ENCODE measurements at places on chromosomes 13 and 19.

- no peak for DNase-seq
Observed at GRCh38 chr19:1577090-1577928, 9.2 kb upstream of the MEX3D start.

GRCh38 chr19:4232614-4233281 lies 3.4 kb downstream of the EBI3 start:
- no peak for DNase-seq

DNA sequence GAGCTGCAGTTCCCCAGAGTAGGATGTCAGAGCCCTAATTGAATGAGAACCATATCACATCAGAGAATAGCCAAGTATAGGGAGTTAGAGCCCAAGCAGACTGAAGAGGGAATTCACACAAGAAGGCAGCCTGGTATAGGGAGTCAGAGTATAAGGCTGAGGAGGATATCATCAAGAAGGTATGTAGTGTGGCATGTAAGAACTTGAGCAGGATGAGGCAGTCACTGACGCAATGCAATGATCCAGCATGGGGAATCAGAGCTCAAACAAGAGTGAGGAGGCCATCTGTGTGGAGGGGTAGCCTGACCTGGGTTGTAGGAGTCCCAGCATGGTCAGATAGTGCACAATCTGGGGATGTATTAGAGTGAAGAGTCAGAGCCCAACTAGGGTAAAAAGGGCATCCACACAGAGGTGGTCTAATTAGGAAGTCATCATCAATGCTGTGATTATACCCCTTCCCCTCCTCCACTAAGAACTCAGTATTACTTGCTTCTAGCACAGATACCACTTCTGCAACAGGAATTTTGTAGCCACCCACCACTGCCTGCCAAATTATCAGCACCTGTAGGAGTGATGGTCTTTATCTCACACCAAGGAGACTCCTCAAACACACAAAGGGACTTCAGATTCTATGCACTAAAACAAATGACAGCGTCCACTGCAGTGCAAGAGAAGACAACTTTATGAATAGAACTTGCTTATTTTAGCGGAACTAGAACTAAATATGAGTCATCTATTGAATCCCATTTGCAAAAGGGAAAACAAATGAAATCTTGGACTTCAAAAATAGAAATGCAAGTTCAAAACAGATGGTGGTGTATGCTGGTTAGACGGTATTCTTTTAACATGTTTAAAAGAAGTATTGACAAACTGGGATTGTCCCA lies 107.2 kb downstream of the FNDC3A start:
- DNase-seq, result no peak

- no peak for DNase-seq
Observed at GRCh38 chr19:44673510-44673909, 2.2 kb downstream of the CEACAM19 start.

- no peak for DNase-seq
Observed at GRCh38 chr19:46069806-46070341, 29.1 kb upstream of the IGFL4 start.

DNA sequence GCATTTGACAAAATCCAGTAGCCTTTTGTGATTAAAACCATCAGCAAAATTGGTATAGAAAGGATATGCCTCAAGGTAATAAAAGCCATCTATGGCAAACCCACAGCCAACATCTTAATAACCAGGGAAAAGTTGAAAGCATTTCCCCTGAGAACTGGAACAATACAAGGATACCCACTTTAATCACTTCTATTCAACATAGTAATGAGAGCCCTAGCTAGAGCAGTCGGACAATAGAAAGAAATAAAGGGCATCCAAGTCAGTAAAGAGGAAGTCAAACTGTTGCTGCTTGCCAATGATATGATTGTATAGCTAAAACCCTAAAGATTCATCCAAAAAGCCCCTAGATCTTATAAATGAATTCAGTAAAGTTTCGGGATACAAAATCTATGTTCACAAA lies 1510.3 kb downstream of the PCDH9 start:
- DNase-seq, result no peak

DNA sequence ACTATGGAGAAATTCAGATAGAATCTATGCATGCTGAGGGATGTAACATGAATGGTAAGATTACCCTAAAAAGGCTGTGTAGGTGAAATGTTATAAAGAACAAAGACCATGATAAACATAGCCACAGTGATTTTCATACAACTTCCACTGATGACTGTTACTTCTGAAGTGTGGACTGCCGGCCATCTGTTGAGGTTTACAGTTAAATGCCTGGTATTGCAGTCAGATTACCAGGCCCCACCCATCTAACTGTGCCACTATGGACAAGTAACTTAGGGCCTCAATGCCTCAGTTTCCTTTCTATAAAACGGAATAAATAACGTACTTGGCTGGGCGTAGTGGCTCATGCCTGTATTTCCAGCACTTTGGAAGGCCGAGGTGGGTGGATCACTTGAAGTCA lies 395.6 kb downstream of the KLF12 start:
- no peak for DNase-seq

DNA sequence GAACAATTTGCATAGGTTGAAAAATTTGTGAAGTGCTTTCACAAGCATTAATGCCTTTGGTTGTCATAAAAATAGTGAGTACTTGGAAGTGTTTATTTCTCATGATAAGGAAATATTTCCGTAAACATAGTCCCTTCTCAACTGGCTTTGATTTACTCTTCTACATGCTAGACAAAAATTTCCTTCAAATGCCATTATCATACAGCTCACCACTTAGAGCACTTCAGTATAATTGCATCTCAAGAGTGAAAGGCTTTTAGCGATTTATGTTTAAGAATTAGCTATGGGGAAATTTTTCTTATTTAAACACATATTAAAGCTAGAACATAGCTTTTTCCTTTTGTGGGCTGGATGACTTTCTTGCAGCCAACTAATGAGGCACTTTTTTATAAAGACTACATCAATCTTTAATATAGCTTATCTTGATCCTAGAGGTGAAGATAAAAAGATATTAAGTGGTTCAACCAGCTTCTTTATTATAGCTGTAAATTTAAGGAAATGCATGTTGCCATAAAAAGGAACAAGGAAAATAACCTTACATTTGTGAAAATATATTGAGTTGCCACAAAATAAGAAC lies 656.8 kb downstream of the SLITRK6 start:
- no peak for DNase-seq

DNA sequence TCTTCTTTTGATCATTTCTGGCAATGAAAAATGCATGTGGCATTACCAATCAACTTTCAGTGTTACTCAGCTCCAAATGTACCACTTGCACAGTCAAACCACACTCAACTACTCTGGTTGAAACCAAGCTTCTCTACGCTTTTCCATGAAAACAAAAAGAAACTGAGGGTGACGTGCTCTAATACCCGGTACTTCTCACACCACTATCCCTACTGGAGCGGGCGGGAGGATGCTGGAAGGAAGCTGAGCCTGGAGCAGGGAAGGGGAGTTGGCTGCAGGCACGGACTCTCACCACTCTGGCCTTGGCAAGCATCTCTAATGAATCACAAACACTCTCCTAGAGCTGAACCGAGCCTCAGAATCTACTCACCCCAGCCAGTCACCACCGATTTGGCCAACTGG lies 48.2 kb downstream of the STK24 start:
- no peak for DNase-seq

DNA sequence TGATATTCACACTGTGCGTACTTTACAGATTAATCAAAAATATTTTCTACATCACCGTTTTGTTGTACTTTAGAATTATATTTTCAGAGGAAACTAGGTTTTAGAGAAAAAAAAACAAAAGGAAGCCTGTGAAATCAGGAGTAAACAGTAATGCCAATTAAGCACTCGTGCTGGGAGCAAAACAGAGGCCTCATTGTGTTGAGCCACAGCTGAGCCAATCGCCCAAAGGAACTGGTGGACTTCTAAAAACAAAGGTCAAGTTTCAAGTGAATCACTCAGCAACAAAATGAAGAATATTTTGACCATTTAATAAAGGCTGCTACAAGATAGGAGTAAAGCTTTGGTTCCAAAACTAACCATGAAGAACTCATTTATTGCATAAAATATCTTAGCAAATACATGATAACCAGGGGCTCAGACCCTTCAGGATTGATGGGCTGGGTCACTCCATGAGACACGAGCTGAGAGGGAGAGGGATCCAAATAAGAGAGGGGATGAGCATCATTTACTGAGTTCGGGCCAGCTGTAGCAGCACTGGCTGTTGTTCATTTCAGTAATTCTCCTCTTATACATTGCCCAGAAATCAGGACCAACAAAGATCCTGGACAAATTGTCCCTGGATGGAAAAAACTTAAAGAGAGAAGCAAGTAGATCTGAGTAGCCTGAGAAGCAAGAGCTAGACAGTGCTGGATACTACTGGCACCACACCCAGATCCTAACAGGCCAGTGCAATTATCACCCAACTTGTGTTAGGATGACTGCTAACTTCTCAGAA lies 8.3 kb upstream of the NALCN start:
- no peak for DNase-seq

DNA sequence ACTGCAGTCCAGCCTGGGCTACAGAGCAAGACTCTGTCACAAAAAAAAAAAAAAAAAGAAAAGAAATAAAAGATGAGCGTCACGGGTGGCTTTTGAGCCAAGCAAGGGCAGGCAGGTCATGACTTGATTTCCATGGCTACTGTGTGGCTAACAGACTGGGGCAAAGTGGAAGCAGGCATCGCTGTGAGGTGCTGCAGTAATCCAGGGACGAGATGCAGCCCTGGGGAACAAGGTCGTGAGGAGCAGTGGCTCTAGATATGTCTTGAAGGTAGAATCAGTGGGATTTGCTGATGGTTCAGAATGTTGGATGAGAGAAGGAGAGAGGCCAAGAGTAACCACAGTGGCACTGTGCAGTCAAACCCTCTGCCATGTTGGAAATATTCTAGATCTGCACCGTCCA lies 14.2 kb downstream of the HAS1 start:
- DNase-seq, result no peak

DNA sequence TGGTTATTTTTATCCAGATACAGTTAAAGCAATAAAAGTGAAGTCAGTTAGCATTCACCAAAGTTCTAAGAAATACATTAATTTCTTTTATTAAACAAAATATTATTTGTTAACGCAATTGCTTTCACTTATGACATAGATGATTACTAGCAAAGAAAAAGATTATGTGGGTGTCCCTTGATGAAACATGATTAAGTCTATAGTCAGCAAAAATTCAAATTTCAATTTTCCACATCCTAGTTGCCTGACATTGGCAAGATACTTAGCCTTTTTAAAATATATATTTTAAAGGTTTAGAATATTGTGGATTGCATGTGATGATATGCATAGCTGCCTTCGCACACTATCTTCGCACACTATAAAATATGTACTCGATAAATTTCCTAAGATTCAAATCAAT lies 1780.5 kb upstream of the MIR17HG start:
- no peak for DNase-seq

DNA sequence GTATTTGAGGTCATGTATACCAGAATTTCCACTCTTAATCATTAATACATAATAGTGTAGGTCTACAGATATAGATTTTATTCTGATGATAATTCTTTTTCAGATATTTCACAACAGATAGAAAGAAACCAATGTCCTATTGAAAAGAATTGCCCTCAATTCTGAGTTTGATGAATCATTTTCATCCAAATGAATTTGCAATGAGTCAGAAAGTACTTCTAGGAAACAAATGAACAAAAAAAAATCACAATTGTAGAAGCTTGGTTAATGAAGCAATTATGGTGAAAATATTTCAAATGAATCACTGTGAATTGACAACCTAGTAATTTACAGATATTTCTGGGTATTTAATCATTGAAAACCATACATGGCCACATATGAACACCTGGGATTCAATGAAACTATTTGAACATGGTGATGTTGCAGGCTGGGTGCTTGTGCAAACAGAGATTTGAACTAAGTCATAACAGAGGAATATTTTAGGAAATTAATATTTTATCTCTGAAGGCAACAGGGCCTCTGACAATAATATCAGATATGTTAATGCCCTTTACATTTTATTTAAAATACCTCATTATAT lies 360.9 kb downstream of the SLITRK5 start:
- DNase-seq, result no peak

GRCh38 chr19:12912571-12912970 lies 6.5 kb downstream of the SYCE2 start:
- DNase-seq, result no peak

DNA sequence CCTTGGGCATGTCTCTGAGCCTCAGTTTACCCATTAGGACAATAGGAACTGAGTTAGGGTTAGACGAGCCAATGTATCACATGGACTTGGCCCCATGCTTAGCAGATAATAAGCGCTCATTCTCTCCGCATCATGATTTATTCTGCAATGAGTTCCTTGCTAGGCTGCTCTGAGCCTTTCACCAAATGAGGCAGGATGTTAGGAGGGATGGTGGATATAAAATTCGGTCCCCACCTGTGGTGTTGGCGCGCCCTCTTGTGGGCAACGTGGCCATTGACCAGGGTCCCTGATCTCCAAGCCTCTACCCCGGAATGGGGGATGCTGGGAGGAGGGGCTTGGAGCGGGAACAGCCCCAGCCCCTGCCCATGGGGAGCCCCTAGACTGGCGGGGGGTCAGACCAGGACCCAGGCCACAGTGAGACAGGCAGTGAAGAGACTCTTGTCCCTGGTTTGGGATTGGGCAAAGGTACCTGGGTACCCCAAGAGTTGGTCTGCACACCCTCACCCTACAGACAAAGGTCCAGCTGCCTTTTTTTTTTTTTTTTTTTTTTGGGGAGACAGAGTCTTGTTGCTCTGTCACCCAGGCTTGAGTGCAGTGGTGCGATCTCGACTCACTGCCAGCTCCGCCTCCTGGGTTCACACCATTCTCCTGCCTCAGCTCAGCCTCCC lies 43.9 kb downstream of the CERS4 start:
- DNase-seq, result peak; percentile 88

DNA sequence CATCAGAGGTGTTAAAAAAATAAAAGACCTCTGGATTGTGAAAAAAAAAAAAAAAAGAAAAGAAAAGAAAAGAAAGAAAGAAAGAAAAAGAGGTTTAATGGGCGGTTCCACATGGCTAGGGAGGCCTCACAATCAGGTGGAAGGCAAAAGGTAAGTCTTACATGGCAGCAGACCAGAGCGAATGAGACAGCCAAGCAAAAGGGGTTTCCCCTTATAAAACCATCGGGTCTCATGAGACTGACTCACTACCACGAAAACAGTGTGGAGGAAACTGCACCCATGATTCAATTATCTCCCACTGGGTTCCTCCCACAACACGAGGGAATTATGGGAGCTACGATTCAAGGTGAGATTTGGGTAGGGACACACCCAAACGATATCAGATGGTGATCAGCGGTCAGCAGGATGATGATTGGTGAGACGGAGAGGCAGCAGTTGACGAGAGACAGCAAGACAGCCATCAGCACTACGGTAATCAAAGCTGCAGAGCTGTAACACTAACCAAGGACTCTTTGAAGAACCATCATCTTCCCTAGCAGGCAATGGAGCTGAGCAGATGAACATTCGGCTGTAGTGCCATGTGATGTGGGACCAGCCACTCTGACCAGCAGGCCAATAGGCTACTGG lies 3.9 kb upstream of the CD209 start:
- DNase-seq, result no peak

DNA sequence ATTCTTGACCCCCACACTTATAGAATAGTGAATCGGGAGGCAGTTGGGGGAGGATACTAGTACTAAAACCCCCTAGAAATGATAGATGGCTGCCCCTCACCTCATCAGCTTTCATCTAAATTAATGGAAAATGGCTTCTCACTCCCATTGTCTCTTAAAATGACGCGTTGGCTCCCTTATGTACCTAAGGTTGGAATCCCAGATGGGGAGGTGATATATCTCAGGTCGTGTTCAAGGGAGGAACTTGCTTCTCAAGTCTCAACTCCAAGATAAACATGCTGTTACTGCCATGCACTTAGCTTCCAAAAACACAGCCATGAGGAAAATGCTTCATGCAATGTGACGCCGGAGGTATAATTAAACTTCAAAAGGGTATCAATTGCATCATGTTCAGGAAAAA lies 18.8 kb upstream of the UBE2L5 start:
- DNase-seq, result no peak

Measured in H9 (cell line).